ENCODE measurements at places on chromosomes 6 and 20.

DNA sequence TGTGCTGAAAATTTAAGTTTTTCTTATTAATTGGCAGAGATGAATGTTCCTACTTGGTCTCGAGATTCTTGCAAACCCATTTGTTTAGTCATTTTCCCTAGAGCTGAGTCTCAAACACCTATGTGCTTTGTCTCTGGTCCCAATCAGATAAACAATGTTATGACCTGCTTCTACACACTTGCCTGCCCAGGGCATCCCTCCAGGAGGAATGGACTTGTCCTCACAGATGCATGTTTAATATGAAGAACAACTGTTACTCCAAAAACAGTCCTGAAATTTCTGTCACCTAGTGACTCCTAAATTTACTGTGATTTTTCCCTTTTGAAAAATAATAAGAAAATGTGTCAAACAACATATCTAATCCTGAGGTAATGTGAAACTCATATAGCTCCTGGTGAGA lies 43.7 kb downstream of the HDGFL1 start:
- no peak for DNase-seq

DNA sequence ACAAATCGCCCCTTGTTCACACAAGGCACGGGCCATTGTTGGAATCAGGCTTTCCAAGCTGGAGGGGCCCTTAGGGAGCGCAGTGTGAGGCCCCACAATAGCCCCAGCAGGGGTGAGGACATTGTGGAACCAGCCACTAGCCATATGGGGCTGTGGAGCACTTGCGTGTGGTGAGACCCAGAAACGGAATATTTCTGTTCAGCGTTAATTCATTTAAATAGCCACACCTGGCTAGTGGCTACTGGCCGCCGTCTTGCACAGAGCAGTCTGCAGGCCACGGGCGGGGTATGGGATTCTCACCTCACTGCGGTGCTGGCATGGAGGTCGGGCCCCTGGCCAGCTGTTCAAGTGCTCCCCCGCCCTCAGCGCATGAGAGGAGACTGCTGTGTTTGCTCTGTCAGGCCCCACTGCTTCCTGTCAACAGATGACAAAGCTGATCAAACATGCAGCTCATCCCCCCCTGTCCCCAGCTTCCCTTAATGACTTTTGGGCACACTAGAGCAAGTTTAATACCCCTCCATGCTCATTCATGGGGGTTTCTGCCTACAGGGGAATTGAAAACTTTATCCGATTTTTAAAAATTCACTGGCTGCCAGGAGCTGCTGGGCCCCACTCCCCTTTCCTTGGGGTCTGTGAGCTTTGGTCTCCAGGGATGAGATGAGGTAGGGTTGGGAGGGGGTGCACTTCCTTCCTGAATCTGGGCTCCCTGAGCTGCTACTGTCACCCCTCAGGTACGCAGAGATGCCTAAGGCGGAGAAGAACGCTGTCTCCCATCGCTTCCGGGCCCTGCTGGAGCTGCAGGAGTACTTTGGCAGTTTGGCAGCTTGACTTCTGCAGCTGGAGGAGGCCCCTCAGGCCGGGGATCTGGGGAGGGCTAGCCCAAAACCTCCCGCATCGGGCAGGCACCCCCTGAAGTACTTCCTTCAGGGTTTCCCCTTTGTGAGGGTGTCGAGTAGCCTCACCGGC lies 13.6 kb downstream of the ITPA start:
- DNase-seq, result no peak

- DNase-seq, result no peak
Measured at GRCh38 chr6:140915551-140915950, 1217.2 kb upstream of the GJE1 start.

GRCh38 chr20:60820918-60821317 lies 431.1 kb upstream of the CDH4 start:
- no peak for DNase-seq

- peak; percentile 93 for DNase-seq
Measured at GRCh38 chr6:44642870-44643522, 255.5 kb downstream of the CDC5L start.

DNA sequence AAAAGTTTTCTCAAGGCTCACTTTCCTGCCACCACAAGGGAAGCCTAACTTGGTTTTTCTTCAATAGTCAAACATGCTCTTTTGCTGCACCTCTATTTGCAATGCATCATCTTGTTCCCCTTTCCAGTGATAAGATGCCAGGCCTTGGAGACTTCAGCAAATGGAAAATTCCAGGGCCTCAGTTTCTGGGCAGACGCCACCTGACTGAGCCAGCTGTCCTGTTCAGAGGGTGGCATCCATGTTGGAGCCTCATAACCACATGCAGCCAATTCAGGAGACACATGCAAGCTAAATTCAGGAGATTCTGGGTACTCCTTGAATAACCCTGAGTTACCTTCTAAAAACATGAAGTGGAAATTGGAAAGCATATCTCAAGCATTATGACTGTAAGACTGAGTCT lies 285.6 kb upstream of the RNF24 start:
- DNase-seq, result no peak

- DNase-seq, result no peak
Measured at GRCh38 chr6:71642793-71643192, 243.6 kb upstream of the RIMS1 start.

DNA sequence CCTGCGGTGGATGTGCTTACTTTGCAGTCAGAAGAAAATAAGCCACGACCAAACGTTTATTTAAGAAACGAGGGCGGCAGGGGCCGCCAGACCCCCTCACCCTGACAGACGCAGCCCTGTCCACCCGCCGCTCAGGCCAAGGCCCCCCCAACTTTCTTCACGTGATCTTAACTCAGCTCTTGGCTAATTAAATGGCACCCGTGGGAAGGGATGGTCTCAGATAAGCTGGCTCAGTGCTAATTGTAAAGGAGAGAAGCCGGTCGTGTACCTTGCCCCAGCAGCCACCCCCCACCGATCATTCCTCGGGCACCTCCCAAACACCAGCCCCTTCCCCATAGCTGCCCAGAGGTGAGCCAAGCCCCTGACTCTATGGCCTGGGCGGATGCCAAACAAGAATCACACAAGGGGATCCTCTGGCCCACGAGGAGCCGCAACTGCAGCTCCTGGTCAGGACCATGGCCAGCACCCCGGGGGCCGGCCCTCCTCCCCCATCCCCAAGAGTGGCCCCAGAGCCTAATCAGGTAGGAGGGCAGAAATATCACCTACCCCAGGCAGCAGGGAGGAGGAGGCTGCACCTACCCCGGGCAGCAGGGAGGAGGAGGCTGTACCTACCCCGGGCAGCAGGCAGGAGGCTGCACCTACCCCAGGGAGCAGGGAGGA lies 11.2 kb downstream of the KCNQ2 start:
- no peak for DNase-seq

DNA sequence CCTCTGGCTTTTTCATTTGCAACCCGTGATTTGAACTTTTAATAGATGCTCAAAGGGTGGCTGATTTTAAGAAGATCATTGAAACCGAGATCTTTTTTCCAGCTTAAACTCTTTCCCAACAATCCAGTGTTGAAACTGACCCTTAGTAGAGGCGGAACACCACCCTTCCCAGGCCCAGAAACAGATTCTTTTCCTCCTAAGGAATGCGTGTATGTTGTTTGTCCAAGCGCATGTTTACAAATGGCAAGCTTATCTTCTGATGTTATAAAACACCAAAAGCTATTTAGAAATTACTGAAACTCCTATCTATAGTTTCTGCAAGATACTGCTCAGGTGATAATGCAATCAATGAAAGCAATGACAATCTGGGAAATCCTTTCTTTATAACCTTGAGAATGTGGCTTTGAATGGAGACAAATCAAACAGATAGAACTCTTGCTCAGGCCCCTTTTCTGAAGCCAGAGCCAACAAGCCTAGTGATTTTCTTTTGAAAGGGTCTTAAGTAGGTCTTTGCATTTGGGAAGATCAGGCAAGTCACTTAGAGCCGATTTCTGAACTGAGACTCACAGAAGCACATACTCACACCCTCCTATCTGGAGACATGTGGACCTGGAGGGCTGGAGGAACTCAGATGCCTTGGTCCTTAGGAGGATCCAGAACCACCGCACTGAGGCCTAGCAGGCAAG lies 9.1 kb downstream of the BANF2 start:
- no peak for DNase-seq

DNA sequence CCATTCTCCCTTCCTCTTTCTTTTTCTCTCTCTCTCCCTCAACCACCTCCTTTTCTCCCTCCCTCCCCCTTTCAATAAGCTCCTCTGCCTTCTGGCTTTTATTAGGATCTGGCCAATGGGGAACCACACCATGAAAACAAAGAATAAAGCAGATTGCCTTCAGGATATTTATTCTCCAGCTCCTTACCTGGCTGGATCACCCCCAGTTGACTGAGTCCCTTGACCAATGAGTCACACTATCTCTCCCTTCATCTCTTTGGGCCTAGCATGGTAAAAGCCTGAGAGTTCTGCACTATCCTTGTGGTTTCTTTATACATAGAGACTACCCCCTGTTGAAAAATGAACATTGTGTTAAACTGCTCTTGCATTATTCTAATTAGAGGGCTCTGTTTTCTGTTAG lies 476.8 kb downstream of the EPHA7 start:
- DNase-seq, result no peak

- DNase-seq, result no peak
Measured at GRCh38 chr20:31819083-31819784, at the start of gene MYLK2. Gene MYLK2 (plus strand): TSS chr20:31819356. CDS start chr20:31819581, 225 bp downstream.

- no peak for DNase-seq
Measured at GRCh38 chr20:24701668-24702067, 232.2 kb downstream of the SYNDIG1 start.

DNA sequence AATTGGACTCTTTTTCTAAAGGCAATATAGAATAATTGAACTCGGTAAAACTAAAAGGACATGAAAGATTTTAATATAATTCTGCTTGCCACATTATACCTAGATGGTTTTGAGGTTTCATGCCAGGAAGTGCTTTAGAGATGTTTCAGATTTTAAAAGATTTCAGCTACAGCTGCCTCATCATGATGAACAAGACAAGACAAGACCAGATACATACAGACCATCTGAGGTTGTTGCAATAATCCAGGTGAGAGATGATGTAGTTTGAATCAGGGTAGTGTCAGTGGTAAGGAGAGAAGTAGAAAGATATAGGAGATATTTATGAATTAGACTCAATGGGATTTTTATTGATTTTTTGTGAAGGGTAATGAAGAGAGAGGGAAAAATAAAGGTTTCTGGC lies 374.3 kb upstream of the HSF2 start:
- no peak for DNase-seq

- DNase-seq, result peak; percentile 67
Measured at GRCh38 chr6:4291453-4292403, 156.4 kb upstream of the ECI2 start.

DNA sequence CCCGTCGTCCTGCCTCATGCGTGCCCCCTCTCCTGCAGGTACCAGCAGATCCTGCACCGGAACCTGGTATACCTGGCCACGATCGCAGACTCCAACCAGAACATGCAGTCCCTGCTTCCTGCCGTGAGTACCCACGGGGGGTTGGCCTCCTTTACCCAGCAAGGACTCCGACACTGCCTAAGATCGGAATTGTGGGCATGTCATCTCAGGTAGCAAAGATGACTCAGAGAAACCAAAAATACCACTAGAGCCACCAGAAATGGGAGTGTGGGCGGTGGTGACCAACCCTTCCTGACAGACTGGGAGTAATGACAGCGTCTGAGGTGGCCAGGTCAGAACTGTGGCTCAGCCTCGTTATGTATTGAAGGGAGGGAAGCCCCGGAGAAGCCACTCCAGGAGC lies 16.3 kb downstream of the SS18L1 start:
- peak; percentile 95 for DNase-seq

DNA sequence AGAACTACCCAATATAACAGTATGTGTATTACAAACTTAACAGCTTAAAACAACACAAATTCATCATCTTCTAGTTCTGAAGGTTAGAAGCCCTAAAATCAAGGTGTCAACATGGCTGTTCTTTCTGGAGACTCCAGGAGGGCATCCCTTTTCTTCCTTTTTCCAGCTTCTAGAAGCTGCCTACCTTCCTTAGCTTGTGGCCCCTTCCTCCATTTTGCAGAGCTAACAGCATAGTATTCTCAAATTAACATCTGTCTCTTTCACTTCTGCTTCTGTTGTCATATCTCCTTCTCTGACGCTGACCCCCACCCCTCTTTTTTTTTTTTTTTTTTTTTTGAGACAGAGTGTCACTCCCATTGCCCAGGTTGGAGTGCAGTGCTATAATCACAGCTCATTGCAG lies 52.8 kb upstream of the AKIRIN2 start:
- no peak for DNase-seq

DNA sequence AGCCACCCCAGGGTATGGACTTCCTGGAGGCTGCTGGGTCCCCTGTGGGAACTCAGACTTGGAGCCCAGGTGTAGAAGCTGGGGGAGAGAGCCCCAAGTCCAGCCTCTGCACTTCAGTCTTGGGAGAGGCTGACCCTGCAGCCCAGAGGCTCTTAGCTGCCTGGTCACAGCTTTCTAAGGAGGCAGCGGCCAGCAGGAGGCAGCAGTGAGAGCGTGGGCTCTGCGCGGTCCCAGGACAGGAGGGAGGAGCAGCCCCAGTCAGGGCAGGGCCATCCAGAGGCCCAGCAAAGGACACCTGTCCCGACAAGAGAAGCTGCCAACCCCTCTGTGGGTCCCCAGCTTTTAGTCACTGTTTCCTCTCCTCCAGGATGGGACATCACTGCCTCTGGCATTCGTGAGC lies 9.4 kb downstream of the TREML2 start:
- DNase-seq, result no peak

DNA sequence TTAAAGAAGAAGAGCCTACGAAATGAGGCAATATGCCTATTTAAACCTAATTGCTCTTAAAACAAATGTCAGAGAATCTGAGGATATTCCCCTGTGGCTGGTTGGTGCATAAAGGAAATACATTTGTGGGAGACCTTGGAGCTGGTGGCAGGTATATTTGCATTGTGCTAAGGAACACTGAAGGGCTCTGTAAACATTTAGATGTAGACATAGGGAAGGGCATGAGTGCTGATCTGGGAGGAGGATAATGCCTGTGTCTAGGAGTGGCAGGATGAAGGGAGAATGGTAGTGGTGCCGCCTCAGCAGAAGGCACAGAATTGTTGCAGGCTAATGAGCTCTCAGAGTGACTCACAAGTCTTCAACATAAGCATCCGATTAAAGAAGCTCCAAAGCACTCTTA lies 85.8 kb downstream of the CD164 start:
- peak; percentile 30 for DNase-seq

DNA sequence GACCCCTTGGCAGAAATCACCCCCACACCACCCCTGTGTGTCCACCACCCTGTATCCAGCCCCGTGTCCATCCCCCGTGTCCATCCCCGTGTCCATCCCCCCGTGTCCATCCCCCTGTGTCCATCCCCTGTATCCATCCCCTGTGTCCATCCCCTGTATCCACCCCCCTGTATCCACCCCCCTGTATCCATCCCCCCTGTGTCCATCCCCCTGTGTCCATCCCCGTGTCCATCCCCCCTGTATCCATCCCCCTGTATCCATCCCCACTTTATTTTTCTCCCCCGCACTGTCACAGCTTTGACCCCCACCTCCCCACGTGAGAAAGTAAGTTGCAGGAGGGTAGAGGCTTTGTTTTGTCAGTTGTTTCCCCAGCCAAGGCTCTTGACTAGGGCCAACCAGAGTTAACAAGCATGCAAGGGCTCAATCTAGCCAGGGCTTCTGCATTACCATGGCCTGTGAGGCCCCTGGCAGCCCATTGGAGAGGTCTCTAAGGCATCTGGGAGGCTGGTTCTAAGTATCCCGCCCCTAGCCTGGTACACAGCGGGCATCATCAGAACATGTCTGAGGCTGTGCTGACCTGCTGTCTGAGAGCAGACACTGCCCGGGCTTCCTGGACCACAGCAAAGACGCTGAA lies 18.1 kb upstream of the SIRPA start:
- no peak for DNase-seq

GRCh38 chr6:43020847-43021246 lies 576 bp upstream of the RRP36 start:
- DNase-seq, result peak; percentile 41

GRCh38 chr20:46282669-46283068 lies 25.6 kb downstream of the CDH22 start:
- no peak for DNase-seq

GRCh38 chr6:83870649-83871048 lies 11.2 kb downstream of the CYB5R4 start:
- DNase-seq, result no peak
